Naive thymus-derived CD4-positive, alpha-beta T cell (primary cell): ENCODE measurements at places on chromosomes 7 and 10. TPM values are rescaled to one million over a fixed set of nuclear protein-coding genes. Genes with fewer than 3 reads are reported as not detected.
A peak's percentile ranks its signal among the peaks of the same experiment; 100 is the strongest.

Gene FEZF1
- total RNA-seq, result not detected

GRCh38 chr10:21334891-21335696 is 190.4 kb downstream of the SKIDA1 start:
- no peak for DNase-seq

GRCh38 chr10:61359452-61359851 is 93.7 kb downstream of the TMEM26 start:
- no peak for DNase-seq

Gene MEPCE
- 68.2 TPM for total RNA-seq

Gene UNCX
- not detected in 2 replicates for total RNA-seq

- DNase-seq, result no peak
Measured at GRCh38 chr10:37236093-37236492, 110.7 kb downstream of the ANKRD30A start.

GRCh38 chr10:103635580-103635979 is 142.1 kb downstream of the NEURL1 start:
- no peak for DNase-seq

Gene CHCHD2
- 203 TPM for total RNA-seq

DNA sequence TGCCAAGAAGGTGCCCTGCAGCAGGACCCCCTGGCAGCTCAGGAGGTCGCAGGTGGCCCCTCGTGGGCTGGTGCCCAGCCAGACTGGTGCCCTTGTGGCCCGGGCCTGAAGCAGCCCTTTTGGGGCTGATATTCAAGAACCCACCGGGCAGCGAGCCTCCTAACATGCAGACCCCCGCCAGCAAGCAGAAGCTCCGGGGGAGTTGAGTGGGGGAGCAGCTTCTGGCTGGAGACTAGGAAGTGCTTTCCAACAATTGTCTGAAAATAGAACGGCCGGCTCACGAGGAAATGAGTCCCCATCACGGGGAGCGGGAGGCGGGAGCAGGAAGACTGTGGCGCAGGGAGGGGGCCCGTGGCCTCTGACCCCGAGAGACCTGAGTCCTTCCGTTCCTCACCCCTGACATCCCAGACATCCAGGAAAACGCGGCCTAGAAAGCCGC is 9.5 kb upstream of the INTS1 start:
- no peak for DNase-seq

Gene PNLIPRP1
- not detected for total RNA-seq

DNA sequence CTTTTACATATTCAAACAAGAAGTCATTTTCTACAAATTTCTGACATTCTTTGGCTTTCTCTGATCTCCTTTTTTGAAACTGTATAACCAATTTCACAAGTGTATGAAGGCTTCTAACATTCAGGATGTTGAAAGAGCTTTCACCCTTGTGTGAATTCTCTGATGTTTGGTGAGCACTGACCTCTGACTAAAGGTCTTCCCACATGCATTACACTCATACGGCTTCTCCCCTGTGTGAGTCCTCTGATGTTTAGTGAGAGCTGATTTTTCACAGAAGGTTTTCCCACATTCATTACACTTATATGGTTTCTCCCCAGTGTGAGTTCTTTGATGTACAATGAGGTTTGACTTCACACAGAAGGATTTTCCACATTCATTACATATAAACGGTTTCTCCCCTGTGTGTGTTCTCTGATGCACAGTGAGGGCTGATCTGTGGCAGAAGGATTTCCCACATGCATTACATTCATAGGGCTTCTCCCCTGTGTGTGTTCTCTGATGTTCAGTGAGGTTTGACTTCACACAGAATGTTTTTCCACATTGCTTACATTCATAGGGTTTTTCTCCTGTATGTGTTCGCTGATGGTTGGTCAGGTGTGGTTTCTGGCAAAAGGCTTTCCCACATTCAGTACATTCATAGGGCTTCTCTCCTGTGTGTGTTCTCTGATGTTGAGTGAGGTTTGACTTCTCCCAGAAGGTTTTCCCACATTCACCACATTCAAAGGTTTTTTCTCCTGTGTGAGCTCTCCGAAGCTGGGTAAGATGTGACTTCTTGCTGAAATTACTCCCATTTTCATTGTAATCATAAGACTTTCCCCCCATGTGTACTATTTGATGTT is 25.7 kb downstream of the ZNF248 start:
- DNase-seq, result no peak

Gene MMD2
- not detected for total RNA-seq

DNA sequence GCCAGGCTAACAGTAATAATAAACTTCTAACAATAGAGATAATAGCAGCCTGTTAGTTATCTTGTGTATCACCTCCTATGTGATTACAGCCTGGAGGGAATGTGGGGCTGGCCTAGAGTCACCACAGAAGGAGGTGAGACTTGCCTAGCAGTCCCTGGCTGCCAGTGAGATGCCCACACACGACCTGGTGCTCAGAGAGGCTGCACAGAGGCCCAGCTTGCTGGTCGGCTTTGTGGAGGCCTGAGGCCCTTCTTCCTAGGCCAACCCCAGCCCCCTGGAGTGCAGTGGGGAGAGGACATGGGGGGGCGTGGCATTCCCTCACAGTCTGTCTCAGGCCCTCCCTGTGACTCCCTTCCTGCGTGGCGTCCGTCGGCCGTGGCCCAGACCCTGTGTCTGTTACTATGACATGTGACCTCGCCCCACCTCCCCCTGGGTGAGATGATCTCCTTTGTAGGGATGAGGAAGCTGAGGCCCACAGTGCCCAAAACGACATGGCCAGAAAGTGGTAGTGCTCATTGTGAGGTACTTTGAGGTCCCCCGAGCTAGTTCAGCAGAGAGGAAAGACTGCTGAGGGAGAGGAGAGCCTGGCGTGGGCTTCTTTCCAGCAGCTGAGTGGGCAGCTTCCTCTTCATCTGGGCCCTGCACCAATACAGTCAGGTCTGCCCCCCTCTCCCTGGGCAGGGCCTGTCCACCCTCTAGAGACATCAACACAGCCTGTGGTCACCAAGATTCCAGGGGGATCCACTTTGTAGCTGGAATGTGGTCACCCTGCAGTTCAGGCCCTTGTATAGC is 29.7 kb downstream of the UNC5B start:
- DNase-seq, result no peak

GRCh38 chr7:132402096-132402495 is 174.2 kb downstream of the PLXNA4 start:
- no peak for DNase-seq

DNA sequence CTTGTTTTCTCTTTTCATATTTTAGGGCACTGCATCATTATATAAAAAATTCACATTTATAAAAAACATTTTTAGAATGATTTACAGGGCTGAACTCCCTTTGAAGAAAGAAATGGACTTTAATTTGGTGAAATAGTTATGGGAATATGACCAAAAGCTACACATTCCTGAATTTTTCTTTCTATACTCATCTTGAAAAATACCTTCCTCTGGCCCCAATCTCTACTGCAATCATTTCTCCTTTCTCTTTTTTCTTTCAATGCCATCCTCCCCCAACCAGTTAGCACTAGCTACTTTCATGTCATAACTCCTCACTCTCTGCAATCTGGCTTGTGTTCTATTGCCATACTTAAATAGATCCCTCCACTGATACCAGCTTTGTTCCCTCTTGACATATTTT is 6.2 kb downstream of the WNT8B start:
- no peak for DNase-seq

Gene GRM3
- not detected for total RNA-seq

Gene CPED1
- 0.40 TPM for total RNA-seq

Gene EIF5AL1
- 1.0 TPM for total RNA-seq

DNA sequence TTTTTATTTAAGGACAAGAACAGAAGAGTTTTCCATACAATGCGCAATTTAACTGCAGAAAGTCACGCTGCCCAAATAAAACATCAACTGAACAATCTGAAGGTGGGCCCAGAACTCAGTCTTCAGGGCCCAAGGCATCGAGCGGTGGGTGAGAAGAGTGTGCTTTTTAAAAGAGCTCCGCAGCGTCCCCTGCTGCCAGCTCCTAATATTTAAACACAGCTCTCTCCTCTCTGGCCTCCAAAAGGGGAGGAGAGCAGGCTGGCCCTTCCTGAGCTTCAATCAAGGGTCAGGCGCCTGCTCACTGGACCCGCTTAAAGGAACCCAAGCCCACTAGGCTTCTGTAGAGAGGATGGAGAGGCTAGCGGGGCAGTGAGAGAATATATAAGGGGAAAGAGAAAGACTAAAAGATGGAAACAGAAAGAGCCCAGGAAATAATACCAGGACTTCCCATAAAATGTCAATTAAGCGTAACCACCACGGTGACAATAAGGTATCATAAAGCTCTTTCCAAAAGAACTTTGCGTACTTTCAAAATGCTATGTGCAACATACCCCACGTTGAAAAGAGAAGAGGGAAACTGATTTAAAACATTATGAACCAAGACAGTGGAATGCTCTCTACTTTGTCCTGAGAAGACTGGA is 2.8 kb downstream of the FAM53B start:
- peak; percentile 76 for DNase-seq

DNA sequence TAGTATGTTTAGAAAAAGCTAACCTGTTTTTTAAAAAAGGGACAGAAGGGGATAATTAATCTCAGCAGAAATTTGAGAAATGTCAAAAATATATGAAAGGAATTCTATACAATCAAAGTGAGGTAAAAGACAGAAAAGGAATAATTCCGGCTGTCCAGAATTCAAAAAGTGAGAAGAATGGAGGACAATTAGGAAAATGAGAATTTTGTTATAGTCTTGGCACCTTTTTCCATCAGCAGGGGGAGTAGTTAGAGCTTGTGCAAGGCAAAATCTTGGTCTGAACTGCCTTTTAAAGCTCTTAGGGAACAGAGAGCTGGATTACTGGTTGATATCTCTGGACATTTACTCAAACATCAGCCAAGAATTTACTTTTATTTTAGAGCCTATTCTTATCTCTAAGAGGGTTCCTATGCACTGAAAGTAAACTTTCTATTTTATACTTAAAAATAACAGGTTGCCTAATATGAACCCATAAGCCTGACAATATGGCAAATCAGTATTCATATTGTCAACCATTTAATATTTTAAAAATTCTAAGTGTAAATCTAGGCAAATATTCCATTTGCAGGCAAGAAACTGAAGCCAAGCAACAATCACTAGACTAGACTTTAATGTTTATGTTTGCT is 185.6 kb downstream of the ANK3 start:
- no peak for DNase-seq

DNA sequence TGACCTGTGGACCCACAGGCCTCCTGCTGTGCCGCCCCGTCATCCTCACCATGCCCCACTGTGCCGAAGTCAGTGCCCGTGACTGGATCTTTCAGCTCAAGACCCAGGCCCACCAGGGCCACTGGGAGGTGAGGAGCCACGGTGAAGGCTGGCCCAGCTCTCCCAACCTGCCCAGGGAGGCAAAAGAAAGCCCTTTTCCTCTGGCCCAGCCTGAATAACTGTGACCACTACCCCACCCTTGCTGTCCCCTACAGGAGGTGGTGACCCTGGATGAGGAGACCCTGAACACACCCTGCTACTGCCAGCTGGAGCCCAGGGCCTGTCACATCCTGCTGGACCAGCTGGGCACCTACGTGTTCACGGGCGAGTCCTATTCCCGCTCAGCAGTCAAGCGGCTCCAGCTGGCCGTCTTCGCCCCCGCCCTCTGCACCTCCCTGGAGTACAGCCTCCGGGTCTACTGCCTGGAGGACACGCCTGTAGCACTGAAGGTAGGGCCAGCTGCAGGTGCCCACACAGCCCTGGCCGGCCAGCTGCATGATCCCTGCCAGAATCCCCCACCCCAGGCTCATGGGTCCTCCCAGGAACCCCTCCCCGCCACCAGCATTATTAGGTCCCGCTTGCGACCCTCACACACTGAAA is 25.5 kb upstream of the SLC29A3 start:
- no peak for DNase-seq

Gene SORCS1
- not detected for total RNA-seq

Gene AQP1
- total RNA-seq, result not detected

DNA sequence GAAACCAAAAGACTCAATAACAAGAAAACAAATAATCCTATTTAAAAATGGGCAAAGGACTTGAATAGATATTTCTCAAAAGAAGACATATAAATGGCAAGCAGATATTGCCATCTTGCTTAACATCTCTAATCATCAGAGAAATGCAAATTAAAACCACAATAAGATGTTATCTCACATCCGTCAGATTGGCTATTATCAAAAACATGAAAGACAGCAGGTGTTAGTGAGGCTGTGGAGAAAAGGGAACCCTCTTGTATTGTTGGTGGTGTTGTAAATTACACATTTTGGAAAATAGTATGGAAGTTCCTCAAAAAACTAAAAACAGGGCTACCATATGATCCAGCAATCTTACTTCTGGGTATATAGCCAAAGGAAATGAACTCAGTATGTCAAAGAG is 25.7 kb downstream of the OPALIN start:
- DNase-seq, result peak; percentile 66

DNA sequence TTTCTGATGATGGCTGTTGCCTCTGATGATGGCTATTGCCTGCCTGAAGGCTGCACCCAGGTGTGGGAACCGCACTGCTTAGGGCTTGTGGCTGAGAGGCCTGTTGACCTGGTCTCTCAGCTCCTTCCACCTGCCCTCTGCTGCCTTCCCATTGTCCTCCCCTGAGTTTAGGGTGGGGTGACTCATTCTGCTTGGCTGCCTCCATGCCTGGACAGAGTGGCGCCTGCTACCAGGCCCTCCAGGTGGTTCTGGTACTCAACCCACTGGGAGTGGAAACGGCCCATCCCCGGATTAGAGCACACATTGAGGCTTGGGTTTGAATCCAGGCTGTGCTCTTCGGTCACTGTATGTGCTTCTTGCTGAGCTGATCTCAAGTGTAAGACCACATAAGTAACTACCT is 120.6 kb downstream of the SEM1 start:
- no peak for DNase-seq

GRCh38 chr7:37694208-37695094 is 10.9 kb downstream of the GPR141 start:
- no peak for DNase-seq

Gene PITRM1
- 71.8 TPM for total RNA-seq

DNA sequence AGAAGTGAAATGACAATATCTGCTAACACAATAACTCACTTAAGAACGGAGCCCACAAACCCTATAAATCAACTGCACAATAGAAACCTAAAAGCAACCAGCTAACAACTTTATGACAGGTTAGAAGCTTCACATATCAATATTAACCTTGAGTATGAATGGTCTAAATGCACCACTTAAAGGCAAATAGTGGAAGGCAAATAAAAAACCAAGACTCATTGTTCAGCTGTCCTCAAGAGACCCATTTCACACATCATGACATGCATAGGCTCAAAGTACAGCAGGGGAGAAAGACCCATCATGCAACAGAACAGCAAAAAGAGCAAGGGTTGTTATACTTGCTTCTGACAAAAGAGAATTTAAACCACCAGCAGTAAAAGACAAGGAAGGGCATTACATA is 46.8 kb downstream of the CDC14C start:
- no peak for DNase-seq

- no peak for DNase-seq
Measured at GRCh38 chr7:94922457-94922856, 15.1 kb downstream of the PPP1R9A start.

GRCh38 chr7:157430721-157431120 is 93.9 kb downstream of the DNAJB6 start:
- DNase-seq, result no peak

Gene XPNPEP1
- total RNA-seq, result 73.1 TPM

- no peak for DNase-seq
Measured at GRCh38 chr7:37357637-37357996, 91.0 kb downstream of the ELMO1 start.

Gene AKR1C4
- not detected for total RNA-seq
